ENCODE measurements at places on chromosomes 16 and 17.

DNA sequence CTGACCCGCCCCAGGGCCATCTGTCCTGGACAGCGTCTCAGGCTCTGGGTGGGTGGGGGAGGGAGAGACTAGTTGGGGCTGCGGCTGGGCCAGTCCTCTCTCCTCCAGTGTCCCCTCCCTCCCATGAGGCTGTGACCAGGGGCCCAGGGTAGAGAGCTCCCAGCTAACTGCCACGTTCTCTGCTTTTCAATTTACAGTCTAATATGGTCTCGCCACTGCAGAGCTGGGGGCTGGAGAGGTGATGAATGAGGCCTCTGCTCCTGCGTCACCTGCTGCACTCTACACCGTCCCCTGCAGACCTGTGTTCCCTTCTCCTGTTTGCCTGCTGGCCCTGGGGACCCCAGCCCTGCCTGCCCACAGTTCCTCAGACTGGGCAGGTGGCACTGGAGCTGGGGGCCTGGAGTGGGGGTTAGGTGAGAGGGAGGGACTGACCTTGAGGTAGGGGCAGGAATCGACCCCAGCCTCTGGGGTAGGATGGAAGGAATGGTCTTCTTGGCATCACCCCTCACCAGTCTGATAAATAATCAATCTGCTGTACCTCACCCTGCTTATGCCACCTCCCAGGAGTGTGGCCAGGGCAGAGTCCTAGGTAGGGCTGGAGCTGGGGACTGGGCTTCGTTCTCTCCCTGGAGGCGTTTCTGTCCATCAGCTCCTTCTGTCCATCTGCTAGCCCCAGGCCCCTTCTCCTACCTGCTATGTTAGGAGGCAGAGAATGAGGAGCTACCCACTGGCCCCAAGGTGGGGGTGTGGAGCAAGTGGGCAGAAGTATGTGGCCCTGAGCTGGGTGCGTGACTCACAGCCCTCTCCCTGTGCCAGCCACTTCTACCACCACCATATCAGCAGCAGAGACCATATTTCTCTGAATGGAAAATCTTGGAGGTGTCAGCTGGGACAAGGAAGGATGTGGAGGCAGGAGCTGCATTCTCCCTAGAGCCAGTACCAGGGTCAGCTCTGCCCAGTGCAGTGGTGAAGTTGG, 12.9 kb downstream of the SEZ6 start:
- DNase-seq = no peak

DNA sequence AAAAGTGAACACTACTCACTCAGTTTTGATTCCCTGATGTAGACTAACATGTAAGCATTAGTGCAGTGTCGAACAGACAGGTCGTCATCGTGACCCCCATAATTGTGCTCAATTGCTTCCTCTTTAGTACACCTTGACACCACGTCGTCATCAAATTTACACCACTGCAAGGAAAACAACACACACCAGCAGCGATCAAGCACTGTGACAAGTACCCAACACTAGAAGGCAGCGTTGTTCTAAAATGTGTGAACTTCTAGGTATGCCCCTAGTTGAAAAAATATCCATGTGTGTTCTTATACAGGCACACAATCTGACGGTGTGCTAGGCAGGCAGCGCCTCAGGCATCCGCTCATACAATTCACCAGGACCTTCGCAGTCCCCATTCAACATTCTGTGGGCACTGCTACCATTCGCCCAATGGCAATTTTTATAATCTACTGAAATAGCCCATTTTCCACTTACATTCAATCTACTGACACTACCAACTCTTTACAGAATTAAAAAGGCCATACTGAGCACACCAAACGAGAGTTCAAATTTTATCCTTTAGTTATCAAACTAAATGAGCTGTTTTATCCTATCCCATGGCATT, 23.1 kb downstream of the LITAFD start:
- peak; percentile 62 for DNase-seq

GRCh38 chr16:719815-720446, 1.0 kb upstream of the ANTKMT start:
- DNase-seq = no peak

DNA sequence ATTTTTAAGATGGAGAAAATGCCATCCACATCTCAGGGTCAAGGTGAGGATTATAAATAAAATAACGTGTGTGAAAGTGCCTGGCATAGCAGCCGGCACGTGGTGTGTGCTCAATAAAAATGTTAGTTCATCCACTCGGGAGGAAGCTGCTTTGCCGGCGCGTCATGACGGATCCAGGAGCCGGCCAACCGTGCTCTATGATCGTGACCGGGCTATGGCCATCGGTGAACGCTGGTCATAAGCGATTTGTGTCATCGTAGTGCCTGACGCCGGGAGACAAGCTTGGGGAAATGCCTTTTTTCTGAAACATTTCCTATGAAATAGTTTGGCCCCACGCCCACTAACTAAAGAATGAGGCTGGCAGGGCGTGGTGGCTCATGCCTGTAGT, 74.0 kb downstream of the CMC2 start:
- DNase-seq = no peak

DNA sequence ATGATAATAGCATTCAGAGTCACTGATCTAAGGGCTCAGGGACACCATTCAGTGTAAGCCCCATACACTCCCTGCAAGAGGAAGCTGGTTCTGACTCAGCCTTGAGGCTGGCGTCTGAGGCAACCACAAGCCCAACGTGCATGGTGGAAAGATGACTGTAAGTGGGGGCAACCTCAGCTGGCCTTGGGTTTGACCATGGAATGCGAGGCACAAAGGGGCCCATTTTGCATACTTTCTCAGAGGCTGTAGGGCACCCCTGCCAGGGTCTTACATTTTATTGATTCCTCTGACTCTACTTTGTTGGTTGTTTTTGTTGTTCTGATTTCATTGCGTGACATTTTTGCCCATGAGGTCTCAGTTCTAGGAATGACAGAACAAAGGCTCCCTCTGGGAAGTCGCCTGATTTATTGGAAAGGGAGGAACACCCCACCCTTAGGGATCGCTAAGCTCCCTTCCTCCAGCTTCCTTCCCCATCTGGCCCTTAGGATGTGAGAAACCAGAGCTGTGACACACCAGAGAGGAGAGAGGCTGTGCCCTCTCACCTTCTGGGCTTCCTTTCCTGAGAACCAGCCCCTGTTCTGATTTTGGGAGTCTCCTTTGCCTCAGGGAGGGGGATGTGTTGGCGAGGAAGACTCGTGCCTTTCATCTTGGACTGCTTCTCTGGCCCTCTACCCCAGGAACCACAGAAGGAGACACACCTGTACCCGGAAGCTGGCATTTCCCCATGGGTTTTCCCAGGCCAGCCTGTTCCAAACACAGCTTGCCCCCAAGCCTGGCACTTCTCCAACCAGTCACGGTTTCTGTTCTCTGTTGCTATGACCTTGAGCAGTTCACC, 5.6 kb upstream of the CIITA start:
- no peak for DNase-seq

DNA sequence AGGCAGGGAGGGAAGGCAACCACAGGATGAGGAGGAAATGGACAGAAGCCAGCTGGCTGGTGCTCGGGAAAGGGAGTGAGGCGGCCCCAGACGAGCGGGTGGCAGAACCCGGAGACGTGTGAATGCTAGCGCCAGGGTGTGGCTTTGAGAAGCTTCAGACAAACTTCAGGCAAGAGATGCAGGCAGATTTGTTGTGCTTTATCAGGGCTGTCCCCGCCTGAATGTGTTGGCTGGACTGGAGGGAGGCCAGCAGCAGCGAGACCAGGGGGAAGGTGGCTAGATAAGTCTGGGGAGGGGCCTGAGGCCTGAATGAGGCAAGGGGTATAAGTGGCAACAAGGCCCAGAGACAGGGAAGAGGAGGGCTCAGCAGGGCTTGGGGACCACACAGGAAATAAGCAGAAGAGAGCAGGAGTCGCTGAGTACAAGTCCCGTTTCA, 22.0 kb downstream of the CAMKK1 start:
- DNase-seq = no peak

DNA sequence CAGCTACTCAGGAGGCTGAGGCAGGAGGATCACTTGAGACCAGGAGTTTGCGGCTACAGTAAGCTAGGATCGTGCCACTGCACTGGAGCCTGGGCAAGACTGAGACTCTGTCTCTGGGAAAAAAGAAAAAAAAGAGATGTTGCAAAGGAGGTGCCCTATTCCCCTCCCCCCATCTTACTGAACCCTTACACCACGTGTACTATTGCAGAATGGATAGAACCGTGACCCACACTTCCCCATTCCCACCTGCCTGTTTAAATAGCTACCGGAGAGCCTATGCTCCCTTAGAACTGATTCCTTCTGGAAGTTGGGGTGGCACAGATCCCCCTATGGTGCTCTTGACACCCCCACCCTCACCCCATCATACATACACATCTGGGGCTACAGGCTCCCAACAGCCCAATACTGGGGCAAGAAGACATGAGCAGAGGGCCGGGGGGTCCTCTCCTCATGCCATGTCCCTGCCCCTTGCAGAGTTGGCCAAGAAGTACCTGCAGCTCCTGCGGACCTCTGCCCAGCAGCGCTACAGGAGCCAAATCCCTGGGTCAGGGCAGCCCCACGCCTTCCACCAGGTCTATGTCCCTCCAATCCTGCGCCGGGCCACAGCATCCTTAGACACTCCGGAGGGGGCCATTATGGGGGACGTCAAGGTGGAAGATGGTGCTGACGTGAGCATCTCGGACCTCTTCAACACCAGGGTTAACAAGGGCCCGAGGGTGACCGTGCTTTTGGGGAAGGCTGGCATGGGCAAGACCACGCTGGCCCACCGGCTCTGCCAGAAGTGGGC, 35.7 kb downstream of the NLRC5 start:
- DNase-seq = no peak

DNA sequence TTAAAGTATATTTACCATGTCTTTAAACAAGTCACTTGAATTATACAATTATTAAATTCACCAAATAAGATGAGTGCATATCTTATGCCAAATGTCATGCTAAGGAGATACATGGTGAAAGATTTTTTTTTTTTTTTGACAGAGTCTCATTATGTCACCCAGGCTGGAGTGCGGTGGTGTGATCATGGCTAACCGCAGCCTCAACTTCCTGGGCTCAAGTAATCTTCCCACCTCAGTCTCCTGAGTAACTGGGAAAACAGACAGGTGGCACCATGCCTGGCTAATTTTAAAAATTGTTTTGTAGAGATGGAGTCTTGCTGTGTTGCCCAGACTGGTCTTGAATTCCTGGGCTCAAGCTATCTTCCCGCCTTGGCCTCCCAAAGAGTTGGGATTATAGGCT, 149.0 kb upstream of the GOT2 start:
- DNase-seq = no peak

- DNase-seq = peak; percentile 68
Measured at GRCh38 chr16:83268169-83268568, 539.6 kb upstream of the HSBP1 start.

GRCh38 chr16:2898831-2899563, 12.7 kb upstream of the FLYWCH1 start:
- DNase-seq = no peak

GRCh38 chr17:57861790-57862693, 12.2 kb upstream of the MRPS23 start:
- no peak for DNase-seq

DNA sequence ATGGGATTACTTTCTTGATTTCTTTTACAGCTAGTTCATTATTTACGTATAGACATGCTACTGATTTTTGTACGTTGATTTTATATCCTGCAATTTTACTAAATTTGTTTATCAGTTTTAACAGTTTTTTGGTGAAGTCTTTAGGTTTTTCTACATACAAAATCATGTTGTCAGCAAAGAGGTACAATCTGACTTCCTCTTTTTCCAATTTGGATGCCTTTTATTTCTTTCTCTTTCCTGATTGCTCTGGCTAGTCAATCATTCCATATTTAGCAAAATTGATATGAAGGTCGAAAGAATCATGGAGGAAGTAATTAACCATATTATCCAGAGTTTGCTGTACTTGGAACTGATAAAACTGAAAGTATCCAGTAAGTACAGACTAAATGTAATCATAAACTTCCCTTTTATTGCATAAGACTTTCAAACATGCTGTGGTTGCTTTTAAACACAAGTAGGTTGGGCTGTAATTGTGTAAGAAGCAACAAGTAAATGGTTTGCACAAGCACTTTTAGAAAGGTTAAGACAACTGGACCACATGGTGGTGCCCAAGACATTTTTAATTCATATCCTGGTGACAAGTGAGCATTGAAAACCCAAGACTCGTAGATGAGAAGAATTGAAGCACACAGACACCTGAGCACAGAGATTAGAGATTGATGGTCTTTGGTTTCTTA, 8.4 kb downstream of the GDE1 start:
- DNase-seq = no peak

DNA sequence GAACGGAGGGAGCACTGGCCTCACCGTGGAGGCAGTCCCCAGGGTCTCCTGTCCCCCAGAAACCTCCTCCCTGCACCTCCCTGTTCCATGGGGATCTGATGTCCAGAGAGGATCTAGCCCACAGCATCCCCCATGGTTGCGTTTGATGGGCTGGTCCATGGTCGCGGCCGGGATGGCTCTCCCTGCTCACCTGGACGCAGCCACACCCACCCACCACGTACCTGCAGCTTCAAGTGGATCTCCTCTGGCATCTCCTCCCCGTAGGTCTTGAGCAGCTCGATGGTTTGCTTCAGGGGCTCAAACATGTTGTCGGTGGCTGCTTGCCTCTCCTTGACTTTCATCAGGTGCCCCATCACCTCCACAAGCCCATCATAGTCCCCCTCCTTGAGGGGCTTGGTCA, 47.9 kb downstream of the DNAH17 start:
- no peak for DNase-seq

- DNase-seq = no peak
Measured at GRCh38 chr17:2157081-2157480, 102.2 kb downstream of the HIC1 start.

GRCh38 chr16:9365370-9365728, 273.9 kb downstream of the HAPSTR1 start:
- peak; percentile 64 for DNase-seq

DNA sequence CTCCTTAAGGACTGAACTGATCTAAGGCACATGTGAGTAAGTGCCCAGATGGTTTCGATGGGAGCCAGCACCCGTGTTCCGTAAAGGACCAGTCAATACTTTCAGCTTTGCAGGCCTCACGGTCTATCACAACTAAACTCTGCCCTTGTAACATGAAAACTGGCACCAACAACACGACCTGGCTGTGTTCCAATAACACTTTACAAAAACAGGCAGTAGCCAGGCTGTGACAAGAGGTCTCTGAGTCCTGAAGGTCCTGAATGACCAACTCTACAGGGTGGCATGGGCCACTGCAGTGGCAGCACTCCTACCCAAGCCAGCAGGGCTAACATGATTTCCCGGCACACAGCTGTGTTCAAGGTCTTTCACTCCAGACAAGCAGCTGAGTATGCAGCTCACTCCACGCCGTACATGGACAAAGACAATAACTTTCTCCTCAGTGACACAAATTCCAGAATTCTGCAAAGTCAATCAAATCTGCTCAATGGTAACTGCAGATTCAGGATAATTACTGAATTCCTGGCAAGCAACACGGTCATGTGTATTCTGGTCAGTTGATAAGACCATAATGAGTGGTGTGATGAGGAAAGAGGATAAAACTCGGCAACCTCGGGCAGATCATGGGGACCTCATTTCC, 15.3 kb downstream of the NPLOC4 start:
- no peak for DNase-seq
